ENCODE measurements at places on chromosomes 7 and 10.
A peak's percentile ranks its signal among the peaks of the same experiment; 100 is the strongest.

DNA sequence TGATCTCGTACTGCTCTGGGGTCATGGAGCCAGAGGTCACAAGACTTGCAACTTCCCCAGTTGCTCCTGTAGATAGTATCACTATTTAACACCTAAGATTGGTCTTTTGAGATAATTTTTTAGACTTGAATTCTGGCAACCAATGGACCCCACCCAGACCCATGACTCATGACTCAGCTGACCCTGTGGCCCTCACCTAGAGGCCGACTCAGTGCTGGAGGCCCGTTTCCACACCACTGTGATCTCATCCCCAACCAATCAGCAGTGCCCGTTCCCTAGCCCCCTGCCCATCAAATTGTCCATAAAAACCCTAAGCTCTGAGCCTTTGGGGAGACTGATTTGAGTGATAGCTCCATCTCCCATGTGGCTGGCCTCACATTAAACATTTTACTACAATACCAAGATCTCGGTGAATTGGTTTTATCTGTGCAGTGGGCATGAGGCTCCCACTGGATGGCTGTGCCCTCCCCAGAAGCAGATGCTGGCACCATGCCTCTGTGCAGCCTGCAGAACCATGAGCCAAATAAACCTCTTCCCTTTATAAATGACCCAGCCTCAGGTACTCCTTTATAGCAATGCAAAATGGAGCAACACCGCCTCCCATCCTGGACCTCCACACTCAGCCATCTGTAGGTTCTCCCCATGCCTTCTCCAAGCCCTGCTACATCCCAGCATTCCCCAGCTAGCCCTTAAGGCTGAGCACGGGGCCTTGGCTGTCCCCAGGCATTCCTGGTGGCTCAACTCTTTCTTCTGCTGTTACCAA is 98.8 kb downstream of the PRKAG2 start:
- DNase-seq: no peak

DNA sequence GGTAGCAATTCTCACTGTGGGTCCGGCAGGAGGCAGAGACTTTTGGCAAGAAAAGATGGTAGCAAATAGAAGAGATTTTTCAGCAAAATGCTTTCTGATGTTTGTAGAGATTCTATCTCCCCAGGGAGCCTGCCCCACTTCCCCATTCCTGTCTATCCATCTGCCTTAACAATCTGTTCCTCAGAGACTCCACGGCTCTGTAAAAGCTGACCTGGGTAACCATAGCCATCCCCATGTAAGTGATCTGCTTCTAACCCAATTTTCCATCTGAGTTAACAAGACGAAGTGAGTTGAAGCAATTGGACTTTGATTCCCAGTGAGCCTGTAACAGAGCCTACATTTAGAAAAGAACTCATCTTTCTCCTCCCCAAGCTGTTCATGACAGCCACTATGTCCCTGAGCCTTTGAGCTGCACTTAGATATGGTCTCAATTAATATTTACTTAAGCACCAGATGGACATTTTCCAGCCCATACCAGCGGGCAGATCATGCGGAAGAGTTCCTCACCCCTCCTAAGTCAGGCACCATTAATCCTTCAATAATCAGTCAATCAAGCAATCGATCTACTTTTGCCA is 896.1 kb downstream of the CCSER2 start:
- no peak for DNase-seq

- DNase-seq: no peak
These were observed 13.6 kb downstream of the LGI1 start for GRCh38 chr10:93771354-93771753.

- no peak for DNase-seq
These were observed 100.2 kb upstream of the GPR26 start for GRCh38 chr10:123565691-123566660.

DNA sequence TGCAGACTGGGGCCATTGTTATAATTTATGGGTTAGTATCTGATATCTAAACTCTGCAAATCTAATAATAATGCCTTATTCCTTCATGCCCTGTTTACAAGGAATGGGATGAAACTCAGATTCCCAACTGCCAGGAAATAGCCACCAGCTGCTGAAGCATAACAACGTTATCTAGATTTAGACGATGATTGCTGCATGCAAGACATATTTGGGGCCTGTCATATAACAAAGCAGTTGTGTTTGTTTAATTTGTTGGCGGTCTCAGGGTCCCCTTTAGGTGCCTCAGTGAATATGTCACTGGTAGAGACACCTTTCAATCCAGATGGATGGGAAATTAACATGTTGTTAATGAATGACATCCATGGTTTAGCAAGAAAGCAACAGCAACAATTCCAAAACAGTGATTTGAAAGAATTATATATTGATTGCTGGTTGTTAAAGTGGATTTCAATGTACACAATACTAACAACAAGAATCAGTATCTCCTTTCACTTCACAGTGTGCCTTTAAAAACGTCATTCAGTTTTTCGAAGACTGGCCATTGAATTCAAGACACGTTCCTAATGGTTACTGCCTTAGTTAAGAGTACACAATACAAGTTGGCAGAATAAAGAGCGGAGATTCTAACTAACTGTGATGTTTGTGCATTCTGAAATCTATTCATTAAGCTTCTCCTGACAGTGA is 860.6 kb upstream of the CELF2 start:
- DNase-seq: no peak

GRCh38 chr7:47473499-47474210 is 108.3 kb downstream of the TNS3 start:
- DNase-seq: no peak

DNA sequence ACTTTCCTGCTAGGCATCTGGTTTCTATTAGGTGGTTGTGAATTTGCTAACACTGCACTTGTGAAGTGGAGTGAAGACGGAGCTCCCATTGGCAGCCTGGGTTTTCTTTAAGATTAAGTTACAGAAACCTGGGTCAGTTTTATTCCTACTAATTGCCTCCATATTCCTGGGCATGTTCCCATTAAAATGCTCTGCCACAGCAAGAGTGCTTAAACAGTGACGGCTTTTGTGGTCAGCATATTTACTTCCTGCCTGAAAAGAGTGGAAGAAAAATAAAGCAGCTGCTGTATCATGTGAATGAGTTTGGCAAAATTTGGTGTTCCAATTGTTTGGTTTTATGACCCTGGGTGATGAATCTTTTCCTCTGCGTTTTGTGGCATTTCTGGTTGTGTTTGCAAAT is 96.9 kb upstream of the PLXDC2 start:
- no peak for DNase-seq

DNA sequence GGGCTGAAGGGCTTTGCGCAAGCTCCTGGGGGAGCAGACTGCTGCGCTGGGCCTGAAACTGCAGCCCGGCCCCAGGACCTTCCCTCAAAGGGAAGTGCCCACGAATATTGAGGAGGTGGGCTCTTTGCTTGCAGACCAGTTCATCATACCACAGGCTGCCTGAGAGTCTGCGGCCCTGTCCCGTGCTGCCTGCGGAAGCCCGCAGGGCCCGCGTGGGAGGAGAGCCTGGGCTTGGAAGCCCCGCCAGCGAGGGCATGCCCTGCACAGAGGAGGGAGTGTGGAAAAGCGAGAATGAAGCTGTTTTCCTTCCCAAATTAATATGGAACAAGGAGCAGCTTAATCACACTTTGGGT is 83.6 kb upstream of the MKI67 start:
- DNase-seq: no peak

DNA sequence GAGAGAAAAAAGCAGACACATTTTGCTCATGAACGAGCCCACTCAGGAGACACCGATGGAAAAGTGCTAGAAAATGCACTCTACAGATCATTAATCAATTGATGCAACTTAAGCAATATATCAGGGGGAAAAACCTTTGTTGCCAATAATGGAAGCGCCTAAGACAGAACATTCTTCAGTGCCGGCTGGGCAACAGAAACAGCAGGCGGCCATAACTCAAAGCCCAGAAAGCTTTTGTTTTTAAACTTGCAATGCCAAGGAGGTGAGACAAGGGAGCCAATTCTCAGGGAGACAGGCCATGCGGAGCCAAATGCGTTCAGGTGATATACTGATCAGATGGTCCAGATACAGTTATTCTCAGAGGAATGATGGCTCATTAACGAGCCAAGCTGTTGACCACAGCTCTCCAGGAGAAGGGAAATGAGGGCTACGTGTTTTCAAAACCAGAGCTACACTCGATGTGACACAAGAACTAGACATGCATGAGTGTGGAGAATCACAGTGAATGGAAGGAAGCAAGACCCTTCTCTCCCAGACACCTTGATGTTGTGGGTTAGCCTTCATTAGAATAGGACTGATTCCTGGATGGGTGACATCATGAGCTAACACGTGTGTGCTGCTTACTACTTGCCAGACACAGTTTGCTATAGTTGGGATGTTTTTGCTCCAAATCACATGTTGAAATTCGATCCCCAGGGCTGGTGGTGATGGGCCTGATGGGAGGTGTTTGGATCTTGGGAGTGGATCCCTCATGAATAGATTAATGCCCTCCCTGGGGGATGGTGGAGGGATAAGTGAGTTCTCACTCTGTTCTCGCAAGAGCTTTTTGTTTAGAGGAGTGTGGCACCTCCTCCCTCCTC is 79.1 kb upstream of the KCNMA1 start:
- DNase-seq: no peak

DNA sequence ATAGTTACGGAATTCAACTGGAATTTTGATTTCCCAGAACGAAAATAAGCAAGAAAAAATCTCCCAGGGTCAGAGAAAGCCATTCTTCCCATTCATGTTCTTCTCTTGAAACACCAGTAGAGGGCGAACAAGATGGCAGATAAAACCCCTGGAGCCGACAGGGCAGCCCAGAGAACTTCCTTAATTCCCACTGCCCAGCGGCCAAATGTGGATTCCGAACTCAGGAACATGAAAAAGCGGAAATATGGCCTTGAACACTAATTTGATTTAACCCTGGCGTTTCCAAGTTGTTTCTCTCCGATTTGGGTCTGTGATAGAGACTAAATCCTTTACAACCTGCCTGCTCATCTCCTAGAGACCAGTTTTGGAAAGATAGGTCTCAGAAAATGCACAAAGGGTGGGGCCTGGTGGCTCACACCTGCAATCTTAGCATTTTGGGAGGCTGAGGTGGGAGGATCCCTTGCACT is 100.7 kb upstream of the WAC start:
- peak; percentile 14 for DNase-seq

- no peak for DNase-seq
These were observed 478.5 kb downstream of the GPAM start for GRCh38 chr10:111705021-111705420.

GRCh38 chr7:130927062-130927461 is 193.1 kb upstream of the KLF14 start:
- DNase-seq: no peak

- no peak for DNase-seq
These were observed 81.2 kb downstream of the RAMP3 start for GRCh38 chr7:45238806-45239205.

DNA sequence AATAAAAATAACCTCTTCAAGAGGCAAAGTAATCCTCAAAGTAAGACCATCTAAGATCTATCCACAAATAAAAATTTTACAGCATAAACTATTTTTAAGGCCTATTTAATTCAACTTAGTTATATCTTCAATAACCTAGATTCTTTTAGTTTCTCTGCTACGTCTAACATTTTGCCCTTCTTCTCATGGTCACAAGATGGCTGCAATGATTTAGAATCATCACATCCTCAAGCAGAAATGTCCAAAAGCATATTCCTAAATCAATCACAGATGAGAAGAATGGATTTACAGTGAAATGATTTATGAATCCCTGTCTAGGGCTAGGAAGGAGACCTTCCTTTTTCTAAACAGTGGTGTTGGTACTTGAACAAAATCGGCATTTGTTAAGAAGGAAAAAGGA is 304.7 kb downstream of the ARHGAP12 start:
- DNase-seq: no peak

GRCh38 chr7:125663961-125664360 is 734.3 kb upstream of the POT1 start:
- DNase-seq: no peak

- DNase-seq: no peak
These were observed 46.0 kb upstream of the CDK1 start for GRCh38 chr10:60732198-60732806.

- DNase-seq: no peak
These were observed 269.2 kb downstream of the C7orf25 start for GRCh38 chr7:42642699-42643098.

GRCh38 chr10:14695847-14696480 is 78.7 kb downstream of the FAM107B start:
- DNase-seq: no peak

GRCh38 chr7:30348083-30348560 is 63.7 kb downstream of the ZNRF2 start:
- no peak for DNase-seq

DNA sequence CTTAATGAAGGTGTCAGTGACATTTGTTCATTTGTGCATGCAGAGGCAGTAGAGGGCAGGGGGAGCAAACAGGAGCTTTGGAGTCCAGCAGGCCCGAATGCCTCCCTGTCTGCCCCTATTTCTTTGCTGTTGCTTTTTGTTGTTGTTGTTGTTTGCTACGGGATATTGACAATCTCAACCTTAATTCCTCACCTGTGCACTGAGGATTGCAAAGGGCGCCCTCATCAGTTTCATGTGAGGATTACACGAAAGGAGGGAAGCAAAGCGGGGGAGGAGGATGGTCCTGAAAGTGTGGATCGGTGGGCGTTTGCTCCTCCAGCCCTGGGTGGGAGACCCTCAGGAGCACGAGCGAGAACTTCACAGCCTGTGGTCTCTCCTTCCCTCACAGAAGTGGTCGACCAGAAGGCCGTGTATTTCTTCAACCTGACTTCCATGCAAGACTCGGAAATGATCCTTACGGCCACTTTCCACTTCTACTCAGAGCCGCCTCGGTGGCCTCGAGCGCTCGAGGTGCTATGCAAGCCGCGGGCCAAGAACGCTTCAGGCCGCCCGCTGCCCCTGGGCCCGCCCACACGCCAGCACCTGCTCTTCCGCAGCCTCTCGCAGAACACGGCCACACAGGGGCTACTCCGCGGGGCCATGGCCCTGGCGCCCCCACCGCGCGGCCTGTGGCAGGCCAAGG is 9.6 kb downstream of the GDF10 start:
- no peak for DNase-seq

DNA sequence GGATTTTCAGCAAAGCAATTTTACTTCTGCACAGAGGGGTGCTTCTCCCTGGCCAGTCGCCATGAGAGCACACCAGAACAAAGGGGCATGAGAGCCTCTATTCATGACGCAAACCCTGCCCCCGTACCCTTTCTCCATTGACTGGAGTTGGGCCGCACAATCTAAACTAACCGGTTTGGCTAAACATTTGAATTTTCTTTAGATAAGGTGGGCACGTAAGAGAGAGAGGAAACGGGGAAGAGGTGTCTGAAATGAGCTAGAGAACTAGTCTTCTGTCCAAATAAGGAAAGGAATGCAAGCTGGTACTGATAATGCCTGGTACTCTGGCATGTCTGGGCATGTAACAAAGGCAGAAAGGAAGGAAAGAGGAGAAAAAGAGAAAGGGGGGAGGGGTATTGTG is 13.2 kb upstream of the SCIN start:
- DNase-seq: no peak

GRCh38 chr7:75915416-75916156 is 631 bp downstream of the POR start:
- DNase-seq: no peak

GRCh38 chr7:90432752-90433151 is 29.5 kb downstream of the CLDN12 start:
- DNase-seq: no peak

- no peak for DNase-seq
These were observed 107.9 kb downstream of the KAT6B start for GRCh38 chr10:74934100-74934812.

- DNase-seq: peak; percentile 9
These were observed at the start of gene PHKG1 for GRCh38 chr7:56092789-56093531. PHKG1 (minus strand) TSS chr7:56092952; CDS start chr7:56088941, 4,011 bp downstream.

GRCh38 chr7:98797150-98797549 is 72.7 kb downstream of the TMEM130 start:
- DNase-seq: no peak
